ENCODE measurements at places on chromosomes 7 and 10.
A peak's percentile ranks its signal among the peaks of the same experiment; 100 is the strongest.

DNA sequence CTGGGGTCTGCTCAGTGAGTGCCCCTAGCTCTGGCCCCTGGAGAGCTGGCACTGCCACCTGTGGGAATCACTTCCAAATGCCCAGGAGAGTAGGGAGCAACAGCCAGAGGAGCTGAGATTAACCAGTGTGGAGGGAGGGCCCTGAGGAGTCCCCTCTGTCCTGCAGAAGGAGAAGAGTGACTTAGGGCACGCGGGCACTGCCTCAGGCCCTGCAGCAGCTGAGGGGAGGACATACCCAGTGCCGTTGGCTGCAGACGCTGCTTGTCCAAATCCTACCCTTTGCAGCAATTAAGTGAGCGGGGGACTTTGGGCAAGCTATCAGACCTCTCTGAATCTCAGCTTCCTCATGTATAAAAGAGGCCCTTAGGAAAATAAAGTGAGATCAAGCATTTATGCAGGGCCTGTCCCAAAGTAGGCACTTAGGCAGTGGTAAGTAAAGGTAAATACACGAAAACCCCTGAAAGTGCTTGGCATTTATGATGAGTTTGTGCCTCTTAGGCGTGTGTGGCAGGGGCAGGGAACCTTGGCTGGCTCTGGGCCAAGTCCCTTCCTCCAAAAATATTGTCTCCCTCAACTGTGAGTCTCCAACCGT is 16.9 kb downstream of the PRF1 start:
- no peak for DNase-seq

DNA sequence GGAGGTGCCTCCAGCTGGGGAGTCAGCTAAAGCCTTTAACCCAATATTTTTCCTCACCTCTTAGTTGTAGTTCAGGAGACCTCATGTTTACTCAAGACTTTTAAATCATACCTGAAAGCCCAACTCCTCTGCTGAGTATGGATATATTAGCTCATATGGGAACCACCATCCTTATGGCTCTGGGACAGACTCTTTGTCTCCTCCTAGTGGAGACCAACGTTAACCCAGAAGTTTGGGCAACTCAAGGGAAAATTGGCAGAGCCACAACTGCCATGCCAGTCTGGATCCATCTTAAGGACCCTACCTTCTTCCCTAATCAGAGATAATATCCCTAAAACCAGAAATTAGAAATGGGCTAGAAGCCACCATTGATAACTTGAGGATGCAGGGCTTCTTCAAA is 80.8 kb downstream of the TMEM106B start:
- no peak for DNase-seq

DNA sequence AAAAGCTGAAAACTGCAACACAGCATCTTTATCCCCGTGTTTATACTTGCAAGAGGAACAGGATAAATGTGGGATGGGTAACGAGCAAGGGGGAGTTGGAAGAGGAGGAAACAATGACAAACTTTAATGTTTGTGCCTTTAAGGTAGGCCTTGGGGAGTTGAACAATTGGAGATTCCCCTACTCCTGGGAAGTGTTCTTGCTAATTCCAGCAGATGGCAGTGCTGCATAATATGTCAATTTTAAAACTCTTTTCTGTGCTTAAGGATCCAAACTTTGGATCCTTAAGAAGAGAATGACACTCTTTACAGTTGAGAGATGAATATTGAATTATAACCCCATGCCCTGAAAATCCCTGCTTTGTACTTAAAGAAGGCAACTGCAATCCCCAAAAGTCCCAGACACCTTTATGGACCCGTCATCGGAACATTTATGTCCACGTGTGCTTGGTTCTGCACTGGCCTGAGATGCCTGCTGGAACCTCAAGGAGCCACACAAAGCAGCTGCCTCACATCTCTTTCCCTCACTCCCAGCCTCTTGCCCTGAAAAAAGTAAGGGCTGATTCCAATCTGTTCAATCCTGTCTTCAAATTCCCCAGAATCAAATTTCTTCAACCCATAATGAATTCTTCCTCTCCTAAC is 12.0 kb downstream of the IFIT5 start:
- no peak for DNase-seq

GRCh38 chr7:66033471-66034385 is 41.9 kb upstream of the ASL start:
- DNase-seq, result no peak

DNA sequence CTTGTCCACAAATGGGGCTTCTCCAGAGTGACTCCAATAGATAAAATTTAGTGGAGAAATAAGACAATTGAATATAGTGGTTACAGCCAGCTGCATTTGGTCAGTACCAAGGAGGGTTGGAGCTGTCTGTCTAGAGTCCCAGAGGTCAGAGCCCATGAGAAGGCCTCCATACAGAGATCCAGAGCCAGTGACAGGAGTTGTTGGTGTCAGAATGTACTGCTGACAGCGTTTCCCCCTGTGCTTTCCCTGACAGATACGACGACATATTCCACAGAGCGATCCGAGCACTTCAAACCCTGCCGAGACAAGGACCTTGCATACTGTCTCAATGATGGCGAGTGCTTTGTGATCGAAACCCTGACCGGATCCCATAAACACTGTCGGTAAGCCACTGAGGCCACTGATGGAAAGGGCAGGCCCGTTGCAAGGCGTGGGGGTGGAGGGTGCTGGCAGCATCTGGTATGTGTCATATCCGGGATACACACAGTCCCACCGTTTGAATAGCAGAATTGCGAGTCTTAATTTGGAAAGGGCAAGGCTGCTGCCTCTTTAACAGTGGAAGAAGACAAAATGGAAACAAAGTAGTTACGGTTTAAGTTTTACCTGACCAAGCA is 483.6 kb downstream of the NRG3 start:
- DNase-seq, result no peak

GRCh38 chr10:21570761-21571521 is 36.9 kb downstream of the MLLT10 start:
- no peak for DNase-seq

- DNase-seq, result no peak
These were observed 1.8 kb upstream of the VSIR start for GRCh38 chr10:71774916-71775702.

DNA sequence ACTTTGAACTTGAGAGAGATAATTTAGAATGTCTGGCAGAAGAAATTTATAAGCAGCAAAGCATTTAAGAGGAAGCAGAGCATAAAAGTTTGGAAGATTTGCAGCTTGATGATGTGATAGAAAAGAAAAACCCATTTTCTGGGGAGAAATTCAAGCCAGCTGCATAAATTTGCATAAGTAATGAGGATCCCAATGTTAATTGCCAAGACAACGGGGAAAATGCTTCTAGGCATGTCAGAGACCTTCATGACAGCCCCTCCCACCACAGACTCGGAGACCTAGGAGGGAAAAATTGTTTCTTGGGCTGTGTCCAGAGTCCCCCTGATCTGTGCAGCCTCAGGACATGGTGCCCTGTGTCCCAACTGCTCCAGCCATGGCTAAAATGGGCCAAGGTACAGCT is 263.6 kb upstream of the POT1 start:
- DNase-seq, result no peak

- no peak for DNase-seq
These were observed 180.9 kb downstream of the ANK3 start for GRCh38 chr10:60208676-60209269.

- no peak for DNase-seq
These were observed 128.9 kb downstream of the MTPAP start for GRCh38 chr10:30219971-30220751.

DNA sequence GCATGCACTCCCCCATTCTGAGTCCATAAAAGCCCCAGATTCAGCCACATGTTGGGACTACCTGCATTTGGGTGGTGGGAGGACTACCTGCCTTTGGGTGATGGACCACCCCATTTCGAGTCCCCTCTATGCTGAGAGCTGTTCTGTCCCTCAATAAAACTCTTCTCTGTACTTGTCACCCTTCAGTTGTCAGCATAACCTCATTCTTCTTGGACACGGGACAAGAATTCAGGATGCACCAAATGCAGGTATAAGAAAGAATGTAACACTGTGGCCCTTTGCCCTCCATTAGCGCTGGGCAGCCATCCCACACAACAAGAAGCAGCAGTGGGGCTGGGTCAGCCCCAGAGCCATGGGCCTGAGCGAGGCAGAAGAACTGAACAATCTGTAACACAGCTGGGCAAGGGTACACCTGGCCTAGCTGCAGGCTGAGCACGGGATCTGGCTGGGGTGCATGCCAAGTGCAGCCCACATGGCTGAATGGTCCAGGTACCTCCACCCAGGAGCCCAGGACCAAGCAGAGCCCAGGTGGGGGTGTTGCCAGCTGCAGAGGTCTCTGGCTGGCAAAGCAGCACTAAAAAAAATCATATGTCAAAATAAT is 1344.3 kb upstream of the LRRTM3 start:
- no peak for DNase-seq

DNA sequence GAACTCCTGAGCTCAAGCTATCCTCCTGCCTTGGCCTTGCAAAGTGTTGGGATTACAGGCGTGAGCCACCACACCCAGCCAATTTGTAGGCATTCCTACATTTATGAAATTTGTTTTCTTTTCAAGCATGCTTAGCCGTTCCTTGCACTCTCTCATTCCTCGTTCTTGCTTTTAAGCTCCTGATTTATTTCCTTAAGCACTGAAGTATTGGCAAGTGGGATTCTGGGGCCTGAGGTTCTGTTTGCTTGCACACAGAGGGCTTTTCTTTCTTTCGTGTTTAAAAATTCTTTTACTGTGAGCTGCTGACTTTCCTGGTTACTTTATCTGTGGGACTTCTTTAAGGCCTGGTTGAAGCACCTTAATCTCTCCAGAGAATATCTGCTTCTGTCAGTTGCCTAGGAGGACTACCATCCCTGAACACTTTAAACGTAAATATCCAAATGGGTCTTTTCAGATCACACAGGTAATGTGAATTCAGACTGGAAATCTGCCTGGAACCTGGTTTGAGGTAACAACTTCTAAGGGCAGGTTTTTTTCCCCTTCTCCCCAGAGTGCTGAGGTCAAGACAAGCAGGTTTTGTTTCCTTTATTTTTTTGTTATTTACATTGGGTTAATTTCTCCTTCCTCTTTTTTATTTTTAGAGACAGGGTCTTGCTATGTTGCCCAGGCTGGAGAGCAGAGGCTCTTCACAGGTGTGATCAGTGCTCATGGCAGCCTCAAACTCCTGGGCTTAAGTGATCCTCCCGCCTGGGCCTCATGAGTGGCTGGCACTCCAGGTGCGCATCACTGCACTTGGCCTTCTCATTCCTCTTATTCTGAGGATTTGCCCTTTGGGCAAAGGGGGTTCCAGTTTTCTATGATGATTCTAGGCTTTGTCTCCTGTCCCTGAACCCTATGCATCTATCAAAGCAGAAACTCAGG is 102.9 kb downstream of the PFKFB3 start:
- no peak for DNase-seq

GRCh38 chr7:12524794-12525386 is 45.6 kb upstream of the SCIN start:
- DNase-seq, result peak; percentile 16

- no peak for DNase-seq
These were observed 46.6 kb downstream of the PWWP2B start for GRCh38 chr10:132443605-132443982.

GRCh38 chr10:84329196-84329611 is 815 bp downstream of the CCSER2 start:
- no peak for DNase-seq

DNA sequence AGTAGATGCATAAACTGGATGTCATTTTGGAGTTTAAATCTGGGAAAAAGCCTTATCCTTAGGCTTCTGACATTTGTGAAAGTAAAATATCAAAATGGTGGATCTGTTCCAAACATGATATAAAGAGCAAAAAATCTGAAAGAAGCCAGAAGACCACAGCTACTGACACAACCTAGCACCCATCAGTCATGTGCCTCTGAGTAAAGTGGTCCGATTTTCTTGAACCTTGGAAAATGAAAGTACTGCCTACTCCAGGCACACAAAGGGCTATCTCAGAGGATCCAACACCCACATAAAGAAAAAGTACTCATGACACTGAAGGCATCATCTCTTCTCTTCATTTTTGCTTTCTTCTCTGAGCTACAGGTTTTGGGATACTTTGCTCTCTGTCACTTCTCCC is 150.7 kb downstream of the KMT2E start:
- no peak for DNase-seq

- DNase-seq, result peak; percentile 25
These were observed 16.2 kb downstream of the KIFBP start for GRCh38 chr10:69004821-69005220.

DNA sequence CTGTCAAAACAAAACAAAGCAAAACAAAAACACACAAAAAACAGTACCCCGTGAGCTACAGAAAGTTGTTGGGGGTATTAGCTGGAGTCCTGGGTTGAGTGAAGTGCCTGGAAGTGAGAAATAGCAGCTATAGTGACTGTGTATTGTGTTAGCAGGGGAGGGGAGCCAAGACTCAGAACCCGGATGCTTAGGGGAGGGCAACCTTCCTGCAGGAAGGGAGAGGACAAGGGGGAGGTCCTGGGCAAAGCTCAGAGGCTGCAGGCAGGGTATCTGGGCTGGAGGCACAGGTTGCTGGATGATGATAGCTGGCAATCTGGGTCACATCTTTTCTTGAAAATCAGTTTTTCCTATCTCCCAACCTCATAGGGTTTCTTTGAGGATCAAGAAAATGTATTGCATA is 75.8 kb upstream of the PARD3 start:
- DNase-seq, result no peak

GRCh38 chr7:55473932-55474331 is 98.4 kb downstream of the VOPP1 start:
- no peak for DNase-seq

GRCh38 chr7:18702071-18702829 is 206.7 kb downstream of the HDAC9 start:
- no peak for DNase-seq

DNA sequence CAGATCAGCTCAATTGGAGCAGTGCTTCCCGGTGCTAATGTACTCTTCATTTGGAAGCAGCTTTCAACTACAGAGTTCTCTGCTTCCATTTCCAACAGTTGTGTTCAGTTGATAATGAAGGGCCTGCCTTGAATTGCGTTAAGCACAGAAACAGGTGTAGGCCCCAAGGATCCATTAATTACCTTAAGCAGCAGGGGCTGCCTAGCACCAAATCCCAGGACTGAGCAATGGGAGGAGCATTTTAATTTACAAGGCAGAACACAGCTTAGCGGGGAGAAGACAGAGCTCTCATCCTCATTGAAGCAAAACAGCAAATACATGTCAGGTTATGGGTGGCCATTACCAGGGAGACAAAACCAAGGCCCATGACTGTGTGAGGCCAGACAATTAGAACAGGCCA is 349.6 kb downstream of the TFEC start:
- DNase-seq, result no peak

GRCh38 chr10:90167174-90168064 is 466.0 kb downstream of the KIF20B start:
- DNase-seq, result no peak

GRCh38 chr7:34181271-34181958 is 276.1 kb downstream of the BMPER start:
- DNase-seq, result no peak
